ENCODE measurements at places on chromosomes 2 and 18. TPM values are rescaled to one million over a fixed set of nuclear protein-coding genes. Genes with fewer than 3 reads are reported as not detected.

STPG4 gene
- total RNA-seq, result not detected

DNAH6 gene
- total RNA-seq, result 0.85 TPM

SERPINB5 gene
- total RNA-seq, result not detected

SPATA3 gene
- total RNA-seq, result 0.24 TPM

BARD1 gene
- 26.3 TPM for total RNA-seq

MYO7B gene
- total RNA-seq, result 0.14 TPM

CHMP1B gene
- 21.2 TPM for total RNA-seq

CYB5A gene
- total RNA-seq, result 64.4 TPM

IAH1 gene
- 87.1 TPM for total RNA-seq

MROH2A gene
- total RNA-seq, result not detected

CDCA7 gene
- total RNA-seq, result 59.9 TPM

MBD5 gene
- total RNA-seq, result 19.1 TPM

ALPG gene
- total RNA-seq, result not detected

CROCC2 gene
- not detected for total RNA-seq

SULT1C4 gene
- not detected for total RNA-seq

FLACC1 gene
- total RNA-seq, result 0.63 TPM

WDR12 gene
- 97.8 TPM for total RNA-seq

SERPINB10 gene
- not detected for total RNA-seq

GPAT2 gene
- total RNA-seq, result 15.4 TPM

ZNF892 gene
- 2.7 TPM for total RNA-seq

KCNG2 gene
- not detected for total RNA-seq

PRKCE gene
- total RNA-seq, result 13.6 TPM

RGPD3 gene
- 0.31 TPM for total RNA-seq

IL1A gene
- 16.4 TPM for total RNA-seq

CNDP1 gene
- not detected for total RNA-seq

SULT1C2 gene
- not detected for total RNA-seq

HOXD13 gene
- not detected for total RNA-seq

PSMA8 gene
- total RNA-seq, result 1.3 TPM

MPP4 gene
- total RNA-seq, result not detected

PSTPIP2 gene
- total RNA-seq, result 15.2 TPM
